ENCODE measurements at places on chromosomes 11 and 22.

DNA sequence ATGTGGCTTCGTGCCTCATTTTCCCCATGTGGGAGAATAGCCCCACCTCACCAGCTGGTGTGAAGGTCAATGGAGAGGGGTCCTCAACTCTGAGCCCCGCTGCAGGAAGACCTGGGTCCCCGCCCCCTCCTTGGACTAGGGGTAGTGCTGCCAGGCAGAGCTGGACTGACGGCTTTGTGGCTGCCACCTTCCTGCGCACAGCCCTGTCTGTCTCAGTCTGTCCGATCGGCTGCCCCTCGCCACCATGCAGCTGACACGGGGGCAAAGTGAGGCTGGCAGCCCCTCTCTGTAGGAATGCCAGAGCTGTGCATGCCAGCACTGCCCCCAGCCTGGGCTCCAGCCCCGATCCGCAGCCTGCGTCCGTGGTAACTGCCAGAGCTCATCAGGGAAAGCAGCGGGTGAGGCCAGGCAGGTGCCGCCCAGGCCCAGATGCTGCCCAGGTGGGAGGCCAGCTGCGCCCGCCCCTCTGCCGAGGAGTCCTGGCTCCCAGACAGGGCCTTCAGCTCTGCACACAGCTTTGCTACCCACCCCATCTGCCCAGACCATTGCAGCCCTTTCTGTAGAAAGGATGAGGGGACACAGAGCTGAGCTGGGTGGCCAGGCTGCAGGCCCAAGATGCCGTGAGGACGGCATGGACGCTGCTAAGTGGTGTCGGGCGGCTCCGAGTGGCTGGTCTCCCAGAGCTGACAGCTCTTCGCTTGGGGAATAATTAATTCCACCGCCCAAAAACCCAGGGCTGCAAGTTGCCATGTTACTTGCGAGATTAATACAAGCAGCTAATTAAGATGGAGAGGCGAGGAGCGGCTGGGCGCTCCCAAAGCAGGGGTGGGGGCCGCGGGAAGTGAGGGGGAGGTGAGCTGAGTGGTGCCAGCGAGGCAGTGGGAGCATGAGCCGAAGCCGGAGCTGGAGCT, 19.5 kb upstream of the FLRT1 start:
- no peak for DNase-seq

DNA sequence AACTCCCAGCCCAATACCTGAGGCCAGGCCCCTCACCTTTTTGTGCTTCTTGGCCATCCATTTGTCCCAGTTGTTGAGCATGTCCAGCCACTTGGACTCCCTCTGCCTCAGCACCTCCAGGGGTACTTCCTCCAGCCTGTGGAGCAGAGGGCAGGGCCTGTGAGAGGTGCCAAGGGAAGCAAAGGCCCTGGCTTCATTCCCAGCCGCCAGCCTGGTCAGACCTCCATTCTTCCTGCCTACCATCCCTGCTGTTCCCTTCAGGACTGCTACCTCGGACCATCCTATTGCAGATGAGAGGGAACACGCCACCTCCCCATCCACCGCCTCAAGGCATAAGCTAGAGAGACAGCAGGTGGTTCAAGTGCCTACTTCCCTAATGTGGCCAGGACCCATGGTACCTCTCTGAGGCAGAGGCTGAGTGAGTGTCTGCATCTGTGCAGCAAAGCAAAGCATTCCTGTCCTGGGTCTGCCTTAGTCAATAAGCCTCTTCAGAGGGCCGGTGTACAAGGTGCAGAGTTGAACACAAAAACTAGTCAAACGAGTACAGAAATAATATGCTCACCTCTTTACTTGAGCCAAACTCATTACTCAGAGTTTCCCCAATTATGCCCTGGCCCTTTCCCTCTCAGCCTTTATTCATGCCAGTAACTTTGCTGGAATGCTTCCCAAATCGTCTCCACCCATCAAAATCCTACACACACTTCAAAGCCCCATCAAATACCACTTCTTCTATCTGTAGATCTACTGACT, 15.4 kb upstream of the CASTOR1 start:
- no peak for DNase-seq

DNA sequence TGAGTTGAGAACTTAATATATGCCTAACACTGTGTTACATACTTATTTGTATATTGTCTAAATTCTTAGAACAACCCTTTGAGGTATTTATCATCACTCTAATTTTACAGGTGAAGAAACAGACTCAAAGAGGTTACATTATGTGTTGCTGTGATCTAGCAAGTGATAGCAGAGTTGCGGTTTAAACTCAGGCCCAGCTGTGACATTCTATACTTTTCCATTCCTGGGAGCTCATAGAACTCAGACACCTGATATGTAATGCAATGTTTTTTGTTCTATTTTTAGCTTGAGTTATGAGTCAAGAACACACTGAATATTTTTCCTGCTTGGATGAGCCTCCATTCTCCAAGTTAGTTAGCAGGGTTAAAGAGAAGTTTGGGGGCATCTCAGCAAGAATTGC, 449.7 kb upstream of the DDI1 start:
- DNase-seq, result no peak

GRCh38 chr11:57307666-57308270, 17.0 kb downstream of the TNKS1BP1 start:
- no peak for DNase-seq

DNA sequence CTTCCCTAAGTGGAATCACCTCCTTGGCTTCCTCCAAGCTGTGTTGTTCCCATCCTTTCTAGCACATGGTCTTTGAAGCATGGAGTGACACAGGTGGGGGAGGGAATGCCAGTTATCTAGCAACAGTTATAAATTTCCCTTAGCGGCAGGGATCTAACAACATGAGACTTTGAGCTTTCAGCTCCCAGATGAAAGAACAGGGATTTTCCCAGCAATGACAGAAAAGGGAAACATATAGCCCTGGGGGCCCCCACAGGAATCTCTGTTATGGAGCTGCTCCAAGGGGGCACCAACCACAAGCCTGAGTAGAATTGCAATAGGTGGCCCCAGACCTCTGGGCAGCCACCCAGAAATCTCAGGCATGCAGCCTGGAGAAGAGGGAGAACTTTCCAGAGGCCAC, 163.0 kb downstream of the GRIK4 start:
- DNase-seq, result no peak

DNA sequence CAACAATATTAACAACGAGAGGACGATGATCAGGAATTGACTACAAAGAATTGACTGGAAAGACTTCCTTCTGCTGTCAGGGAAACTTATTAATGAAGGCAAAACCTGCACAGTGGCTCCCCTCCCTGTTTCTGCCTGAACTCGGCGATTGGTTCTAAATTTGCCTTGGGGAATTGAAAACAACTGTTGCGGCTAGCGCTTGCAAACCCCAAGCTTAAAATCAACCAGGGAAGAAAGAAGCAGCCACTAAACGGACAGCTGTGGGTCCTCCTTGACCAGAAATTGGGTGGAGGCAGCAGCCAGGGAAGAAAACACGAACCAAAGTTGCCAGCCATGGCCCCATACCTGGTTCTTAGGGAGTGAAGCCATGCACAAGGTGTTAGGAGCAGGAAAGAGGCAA, 383.5 kb upstream of the CADM1 start:
- DNase-seq, result no peak

DNA sequence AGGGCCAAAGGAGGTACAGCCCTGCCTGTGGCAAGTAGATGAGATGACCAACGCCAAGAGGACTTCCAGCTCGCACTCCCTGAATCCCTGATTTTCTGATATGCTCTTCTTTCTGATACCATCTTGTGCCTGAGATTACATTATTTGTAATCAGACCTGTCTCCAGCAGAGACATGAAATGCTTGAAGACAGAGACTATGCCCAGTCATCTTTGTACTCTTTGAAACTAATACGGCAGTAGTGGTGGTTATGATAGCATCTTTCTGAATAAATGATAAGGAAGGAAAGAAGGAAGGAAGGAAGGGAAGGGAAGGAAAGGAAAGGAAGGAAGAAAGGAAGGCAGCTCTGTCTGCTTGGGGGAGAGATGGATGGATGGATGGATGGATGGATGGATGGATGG, 27.8 kb downstream of the IL10RA start:
- DNase-seq, result no peak

GRCh38 chr11:112596324-112596723, 335.7 kb upstream of the PLET1 start:
- DNase-seq, result no peak

- DNase-seq, result no peak
Observed at GRCh38 chr11:111735262-111736116, 30.7 kb downstream of the PPP2R1B start.

DNA sequence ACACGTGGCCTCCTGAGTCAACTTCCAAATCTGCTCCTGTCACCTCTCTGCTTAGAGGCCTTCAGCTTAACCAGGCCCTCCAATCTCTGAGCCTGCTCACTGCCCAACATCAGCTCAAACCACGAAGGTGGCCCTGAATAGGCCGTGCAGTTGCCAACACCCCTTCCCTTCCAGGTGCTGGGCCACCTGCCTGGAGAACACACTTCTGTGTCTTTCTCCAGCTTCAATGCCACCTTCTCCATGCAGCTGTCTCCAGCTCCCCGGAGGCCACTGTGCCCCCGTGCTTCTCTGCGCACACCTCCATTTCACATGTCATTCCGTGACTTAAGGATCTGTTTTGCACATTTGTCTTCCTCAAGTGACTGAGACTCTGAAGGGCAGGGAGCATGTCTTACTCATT, 5.3 kb downstream of the RELA start:
- DNase-seq, result no peak

DNA sequence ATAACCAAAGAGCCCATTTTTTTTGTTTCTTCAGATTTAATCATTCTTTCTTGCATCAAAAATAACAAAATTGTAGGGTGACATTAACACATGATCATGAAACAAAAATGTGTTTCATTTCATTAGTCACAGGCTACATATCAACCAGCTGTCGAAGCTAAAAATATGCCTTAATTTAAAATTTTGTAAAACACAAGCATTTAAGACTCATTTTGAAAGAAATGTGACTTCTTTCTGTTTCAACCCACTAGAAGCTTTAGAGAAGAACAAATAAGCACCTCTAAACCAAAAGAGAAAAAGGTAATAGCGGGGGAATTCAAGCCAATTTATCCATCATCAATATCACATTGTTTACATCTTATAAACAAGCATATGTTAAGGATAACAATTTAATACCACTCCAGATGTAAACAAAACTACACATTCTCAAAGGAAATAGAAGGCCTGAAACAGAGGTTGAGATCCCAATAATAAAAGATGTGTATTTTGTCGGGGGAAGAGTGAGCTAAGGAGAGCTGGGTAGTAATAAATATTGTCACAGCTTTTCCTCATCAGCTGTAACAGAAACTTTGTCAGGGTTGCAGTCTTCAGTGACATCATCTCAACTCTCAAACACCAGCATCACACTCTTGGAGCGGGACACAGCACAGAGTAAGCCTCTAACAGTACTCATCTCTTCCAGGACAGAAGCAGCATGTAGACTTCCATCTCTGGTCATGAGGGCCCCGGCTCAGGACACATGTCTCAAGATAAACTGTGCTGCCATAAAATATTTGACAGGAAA, 42.0 kb downstream of the ALG9 start:
- DNase-seq, result no peak

DNA sequence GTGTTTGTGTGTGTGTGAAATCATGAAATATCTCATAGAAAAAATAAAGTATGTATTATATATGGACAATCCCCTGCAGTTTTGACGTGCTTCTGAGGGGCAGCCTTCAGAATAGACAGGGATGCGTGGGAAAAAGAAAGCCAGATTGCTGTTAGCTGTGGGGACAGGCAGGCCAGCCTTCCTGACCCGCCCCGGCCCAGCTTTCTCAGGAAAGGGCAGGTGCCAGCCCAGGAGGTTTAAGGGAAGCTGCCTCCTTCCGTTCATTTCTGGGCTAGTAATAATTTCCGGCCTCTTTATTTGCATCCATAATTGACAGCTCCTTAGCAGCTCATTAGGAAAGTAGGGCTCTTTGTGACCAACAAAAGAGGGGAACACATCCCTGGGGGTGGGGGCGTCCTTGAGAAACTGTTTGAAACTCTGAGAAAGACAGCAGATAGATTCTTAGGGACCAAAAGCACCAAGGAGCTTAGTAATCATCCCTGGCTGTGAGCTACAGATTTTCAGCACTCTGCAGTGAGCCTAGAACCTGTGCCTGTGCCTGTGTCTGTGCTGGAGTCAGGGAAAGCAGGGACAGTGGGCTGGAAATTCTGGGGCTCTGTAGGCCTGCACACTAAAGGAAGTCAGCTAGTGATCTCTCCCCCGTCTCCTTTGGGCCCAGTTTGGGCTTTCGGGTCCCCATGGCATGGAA, 632.9 kb upstream of the CADM1 start:
- DNase-seq, result no peak

- DNase-seq, result no peak
Observed at GRCh38 chr11:81959341-81959740, 774.3 kb downstream of the FAM181B start.

GRCh38 chr11:8800520-8801110, 110.4 kb upstream of the AKIP1 start:
- DNase-seq, result no peak

DNA sequence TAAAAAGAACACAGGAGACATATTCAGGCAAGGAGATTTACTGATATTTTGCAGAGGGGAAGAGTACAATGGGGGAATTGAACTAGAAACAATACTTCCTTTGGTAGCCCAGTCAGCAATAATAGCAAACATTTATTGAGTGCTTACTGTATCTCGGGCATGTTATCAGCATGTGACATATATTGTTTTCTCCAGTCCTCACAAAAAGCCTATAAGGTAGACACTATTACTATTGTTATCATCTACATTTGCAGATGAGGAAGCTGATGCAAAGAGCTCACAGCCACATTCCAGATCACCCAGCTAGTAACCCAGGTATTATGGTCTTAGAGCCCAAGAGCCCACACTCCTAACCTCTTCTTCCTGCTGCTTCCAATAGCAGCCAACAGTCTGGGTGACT, 27.9 kb downstream of the NAV2 start:
- DNase-seq, result no peak

GRCh38 chr22:27857443-27857842, 55.9 kb upstream of the MN1 start:
- DNase-seq, result no peak

DNA sequence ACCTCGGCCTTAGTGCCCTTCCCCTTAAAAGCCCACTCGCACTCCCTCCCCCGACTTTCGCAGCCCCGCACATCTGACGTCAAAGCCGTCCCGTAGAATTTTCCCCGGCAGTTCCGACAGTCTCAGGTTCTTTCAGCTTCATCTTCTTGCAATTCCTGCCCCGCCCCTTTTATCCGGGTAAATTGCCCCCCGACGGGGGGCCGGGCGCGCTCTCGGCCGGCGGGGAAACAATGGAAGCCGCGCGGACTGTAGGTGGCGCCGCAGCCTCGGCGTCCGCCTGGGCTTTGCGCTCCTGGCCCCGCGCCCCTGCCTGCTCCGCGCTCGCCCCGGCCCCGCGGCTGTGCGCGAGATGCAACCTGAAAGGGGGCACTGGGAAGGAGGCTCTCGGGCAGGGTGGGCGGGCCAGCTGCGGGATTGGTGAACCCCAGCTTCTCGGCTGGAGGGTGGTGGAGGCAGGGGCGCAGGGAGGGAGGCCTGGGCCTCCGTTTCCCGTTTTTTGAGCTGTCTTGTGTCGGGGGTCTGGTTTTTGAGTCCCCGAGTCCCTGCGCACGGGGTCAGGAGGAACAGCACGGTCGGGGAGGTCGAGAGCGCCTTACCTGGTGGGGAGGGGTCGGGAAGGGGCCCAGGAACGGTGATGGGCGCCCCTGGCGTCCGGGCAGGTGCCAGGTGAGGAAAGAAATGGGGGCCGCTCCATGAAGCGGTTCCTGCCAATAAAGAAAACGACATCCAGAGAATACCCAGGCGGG, 859 bp upstream of the FGF19 start:
- DNase-seq, result no peak
